Inflammatory macrophage (primary cell): ENCODE measurements at places on chromosomes 1 and 21.
A peak's percentile ranks its signal among the peaks of the same experiment; 100 is the strongest.

- DNase-seq: peak; percentile 61
Observed at GRCh38 chr1:6509220-6509918, 17.9 kb upstream of the PLEKHG5 start.

DNA sequence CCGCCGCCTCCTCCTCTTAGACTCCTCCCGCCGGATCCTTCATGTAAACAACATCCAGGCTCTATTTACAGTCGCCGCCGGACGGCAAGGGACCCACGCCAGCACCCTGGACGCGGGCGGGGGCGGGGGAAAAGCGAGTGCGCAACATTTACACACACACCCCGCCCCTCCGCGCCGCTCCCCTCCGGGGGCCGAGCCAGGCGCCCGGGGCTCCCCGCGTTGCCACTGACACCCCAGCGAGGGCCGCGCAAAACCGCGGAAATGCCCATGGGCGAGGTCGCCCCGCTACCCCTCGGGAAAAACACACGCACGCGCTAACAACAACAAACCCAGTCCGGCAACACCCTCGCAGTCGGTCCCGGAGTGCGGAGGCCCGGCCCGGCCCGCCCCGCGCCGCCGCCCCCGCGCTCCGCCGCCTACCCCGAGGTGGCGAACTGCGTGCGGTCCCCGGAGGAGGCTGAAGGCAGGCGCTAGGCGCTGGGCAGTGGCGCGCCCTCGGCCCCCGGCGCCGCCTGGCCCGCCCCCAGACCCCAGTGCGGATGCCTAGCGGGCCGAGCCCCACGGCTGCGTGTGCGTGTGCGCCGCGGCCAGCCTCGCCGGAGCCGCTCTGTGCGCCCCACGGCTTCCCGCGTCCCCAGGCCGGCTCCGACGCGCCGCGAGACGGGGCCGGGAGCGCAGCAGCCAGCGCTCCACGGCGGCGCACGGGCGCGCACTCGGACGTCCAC lies 81.1 kb upstream of the AK4 start:
- peak; percentile 70 for DNase-seq

DNA sequence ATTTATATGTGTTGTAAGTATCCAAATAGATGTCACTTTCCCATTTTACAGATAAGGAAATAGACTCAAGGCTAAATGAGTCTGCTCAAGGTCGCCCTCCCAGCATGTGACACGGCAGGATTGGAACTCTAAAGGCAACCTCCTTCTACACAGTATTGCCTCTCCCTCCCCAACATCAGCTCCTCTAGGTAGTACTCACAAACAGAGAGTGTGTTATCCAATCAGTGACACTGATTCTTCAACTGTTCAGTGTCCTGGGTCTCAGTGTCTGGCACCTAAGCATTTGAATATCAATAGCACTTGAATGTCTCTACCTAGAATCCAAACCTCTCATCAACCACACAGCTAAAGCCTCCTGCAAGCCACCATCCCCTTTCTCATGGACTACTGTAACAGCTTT lies 87.1 kb downstream of the DAB1 start:
- no peak for DNase-seq

GRCh38 chr1:74592580-74593355 lies 80.4 kb upstream of the LRRC53 start:
- DNase-seq: no peak

- DNase-seq: no peak
Observed at GRCh38 chr1:16986962-16987361, 6.5 kb upstream of the MFAP2 start.

GRCh38 chr1:230633469-230633868 lies 8.8 kb upstream of the COG2 start:
- DNase-seq: no peak

GRCh38 chr1:64129701-64130100 lies 73.7 kb upstream of the UBE2U start:
- no peak for DNase-seq

DNA sequence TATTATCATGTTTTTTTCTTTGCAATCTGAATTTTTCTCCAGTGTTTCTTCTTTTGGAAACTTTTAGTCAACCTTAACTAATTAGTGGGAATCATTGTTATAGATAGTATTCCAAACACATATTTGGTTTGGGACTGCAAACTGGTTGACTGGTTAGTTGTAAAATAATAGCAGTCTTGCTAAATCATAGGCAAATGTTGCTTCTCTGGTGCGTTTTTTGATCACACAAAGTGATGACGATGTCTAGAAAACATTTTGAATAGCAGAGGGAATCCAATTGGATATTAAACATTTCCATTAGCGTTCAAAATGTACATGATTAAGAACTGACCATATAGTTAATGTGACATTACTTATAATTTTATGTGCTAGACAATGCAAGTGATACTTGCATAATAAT lies 4.5 kb downstream of the DNAJB4 start:
- no peak for DNase-seq

DNA sequence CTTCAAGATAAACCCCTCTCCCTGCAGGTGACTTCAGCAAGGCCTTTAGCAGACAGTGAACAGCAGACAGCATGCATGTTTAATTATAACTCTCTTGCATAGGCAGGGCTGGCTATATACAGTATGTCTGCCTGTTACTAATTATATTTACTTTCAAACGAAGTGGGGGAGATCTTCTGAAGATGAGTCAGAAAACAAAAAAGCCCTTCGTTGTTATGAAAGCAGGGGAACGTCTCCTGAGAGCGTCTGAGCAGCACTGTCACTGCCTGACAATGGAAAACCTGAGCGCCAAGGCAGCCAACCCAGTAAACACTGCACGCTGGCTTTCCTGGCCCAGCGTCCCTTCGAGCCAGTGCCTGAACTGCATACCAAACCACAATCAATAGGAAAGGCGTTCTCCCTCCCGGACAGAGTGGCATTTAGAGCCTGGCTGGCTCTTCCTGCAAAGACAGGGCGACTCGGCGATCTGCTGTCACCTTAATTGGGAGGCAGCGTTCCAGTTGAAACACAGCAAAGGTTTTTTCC lies 54.1 kb downstream of the TOMM20 start:
- peak; percentile 72 for DNase-seq

GRCh38 chr1:244304156-244304555 lies 147.6 kb downstream of the ADSS2 start:
- DNase-seq: peak; percentile 87

- no peak for DNase-seq
Observed at GRCh38 chr1:243705585-243705984, 144.5 kb downstream of the AKT3 start.

DNA sequence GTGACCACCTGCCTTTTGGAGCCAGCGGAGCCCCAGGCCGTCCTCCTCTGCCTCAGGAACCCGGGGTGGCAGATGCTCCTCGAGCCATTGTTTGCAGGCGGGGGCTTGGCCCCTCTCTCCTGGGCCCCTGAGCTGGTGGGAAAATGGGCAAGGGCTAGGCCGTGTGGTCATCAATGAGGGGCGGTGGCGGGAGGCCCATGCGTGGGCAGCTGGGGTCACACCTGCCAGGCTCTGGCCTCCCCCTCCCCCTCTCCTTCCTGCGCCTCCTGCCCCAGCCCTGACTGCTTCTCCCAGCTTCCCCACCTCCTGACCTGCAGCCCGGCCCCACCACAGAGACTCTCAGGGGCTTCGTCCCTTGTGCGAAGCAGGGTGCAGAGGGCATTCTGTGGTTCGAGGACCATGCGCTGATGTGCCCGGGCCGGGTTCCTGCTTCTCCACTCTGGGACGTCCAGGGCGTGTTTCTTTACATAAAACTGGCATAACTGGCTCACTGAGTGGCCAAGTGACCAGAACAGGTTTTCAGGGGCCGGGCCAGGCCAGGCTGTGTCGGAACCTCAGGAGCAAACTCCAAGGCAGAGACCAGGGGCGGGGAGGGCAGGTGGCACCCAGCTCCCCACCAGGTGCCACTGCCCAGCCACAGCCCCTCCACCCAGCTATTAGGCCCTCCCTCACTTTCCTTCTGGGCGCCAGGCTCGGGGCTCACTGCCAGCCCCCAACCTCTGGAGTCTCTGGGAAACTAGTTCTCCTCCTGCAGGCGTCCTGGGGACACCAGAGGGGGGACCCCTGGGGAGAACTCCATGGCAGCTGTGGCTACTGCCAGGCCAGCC lies 9.3 kb downstream of the SAMD11 start:
- DNase-seq: no peak

GRCh38 chr1:12448746-12449177 lies 169.2 kb downstream of the DHRS3 start:
- no peak for DNase-seq

DNA sequence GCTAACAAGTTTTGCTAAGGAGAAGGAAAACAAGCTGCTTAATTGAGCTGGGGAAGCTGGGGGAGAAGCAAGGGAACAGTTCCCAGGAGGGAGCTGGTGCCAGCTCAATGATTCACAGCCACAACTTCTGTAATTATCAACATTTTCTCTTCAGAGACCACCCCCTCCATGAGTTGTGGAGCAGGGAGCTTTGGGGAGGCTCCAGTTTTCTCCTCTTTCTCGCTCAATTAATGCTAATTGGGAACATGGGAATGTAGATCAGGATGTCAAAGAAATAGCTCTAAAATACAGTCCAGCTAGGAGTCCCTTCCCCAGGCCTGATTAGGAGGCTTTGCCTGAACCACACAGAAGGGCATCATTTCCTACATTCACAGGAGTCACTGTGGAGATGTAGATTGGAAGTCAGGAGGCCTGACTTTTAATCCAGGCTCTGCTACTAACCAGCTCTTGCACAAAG lies 12.1 kb upstream of the MNDA start:
- DNase-seq: peak; percentile 47

- no peak for DNase-seq
Observed at GRCh38 chr1:231940701-231941100, 314.1 kb downstream of the DISC1 start.

- DNase-seq: no peak
Observed at GRCh38 chr1:7379441-7379971, 391.6 kb upstream of the VAMP3 start.

DNA sequence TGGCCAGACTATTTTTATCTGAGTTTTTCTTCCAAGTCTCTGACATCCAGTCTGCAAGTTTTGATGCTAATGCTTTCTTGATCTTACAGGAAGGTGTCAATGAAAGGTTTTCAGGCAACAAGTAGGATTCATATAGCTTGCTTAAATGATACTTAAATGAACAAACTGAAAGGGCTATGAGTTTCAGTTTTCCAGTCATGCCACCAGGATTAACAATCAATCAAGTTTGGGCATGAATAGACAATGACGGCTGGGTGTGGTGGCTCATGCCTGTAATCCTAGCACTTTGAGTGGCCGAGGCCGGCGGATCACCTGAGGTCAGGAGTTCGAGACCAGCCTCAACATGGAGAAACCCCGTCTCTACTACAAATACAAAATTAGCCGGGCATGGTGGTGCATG lies 34.3 kb upstream of the SLC16A1 start:
- DNase-seq: no peak

- DNase-seq: peak; percentile 97
Observed at GRCh38 chr1:201714542-201715329, 114.2 kb upstream of the IPO9 start.

DNA sequence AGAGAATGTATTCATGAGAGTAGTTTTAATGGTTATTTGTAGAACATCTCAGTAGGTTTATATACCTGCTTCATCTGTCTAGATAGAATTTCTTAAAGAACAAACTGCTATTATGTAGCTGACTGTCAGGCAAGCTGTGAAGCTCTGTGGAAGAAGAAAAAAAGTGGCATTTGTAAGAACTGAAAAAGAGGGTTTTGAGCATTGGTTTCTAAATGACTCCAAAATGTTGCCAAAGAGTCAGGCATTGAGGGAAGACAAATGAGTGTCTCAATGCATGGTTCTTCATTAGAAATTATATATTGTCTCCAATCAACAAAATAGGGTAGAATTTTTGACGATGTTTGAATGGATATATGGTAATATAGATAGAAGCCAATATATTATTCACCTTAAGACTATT lies 1276.1 kb downstream of the KCNT2 start:
- no peak for DNase-seq

- DNase-seq: no peak
Observed at GRCh38 chr1:226400519-226401354, 7.2 kb downstream of the PARP1 start.

GRCh38 chr1:156388174-156389137 lies 19.4 kb downstream of the RHBG start:
- DNase-seq: no peak

DNA sequence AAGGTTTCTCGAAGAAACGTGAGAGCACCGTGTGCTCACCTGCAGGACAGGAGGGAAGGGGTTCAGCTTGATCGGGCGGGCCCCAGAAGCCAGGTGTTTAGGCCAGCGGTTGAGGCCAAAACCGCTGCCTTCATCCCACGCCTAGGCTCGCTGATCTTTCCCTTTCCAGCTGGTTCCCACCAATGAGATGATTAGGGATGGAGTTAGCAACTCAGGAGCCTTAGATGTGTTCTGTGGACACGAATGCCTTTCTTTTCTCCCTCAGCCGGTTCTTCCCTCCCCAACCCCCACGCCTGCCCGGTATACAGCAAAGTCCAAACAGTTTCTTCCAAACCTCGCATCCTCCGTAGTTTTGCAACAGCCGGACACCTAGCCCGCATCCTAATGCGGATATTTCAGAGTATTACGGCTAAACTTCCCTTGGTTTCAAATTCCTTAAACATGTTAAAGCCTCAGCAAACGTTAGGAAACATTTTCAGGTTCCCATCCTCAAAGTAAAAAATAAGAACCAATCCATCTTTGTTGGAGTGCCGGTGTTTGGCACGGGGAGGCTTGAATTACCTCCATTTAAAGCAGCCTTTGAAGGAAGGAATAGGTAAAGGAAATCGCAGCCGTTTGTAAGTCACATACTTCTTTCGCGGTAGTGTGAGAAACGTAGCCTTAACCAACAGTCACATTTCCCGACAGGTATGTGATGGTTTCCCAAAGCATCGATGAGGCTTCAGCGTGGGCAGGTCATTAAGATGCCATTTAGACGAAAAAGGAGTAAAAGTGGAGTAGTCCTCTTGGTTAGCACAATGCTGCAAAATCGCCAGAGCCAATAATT lies 1.1 kb downstream of the LRRC8C start:
- DNase-seq: no peak

DNA sequence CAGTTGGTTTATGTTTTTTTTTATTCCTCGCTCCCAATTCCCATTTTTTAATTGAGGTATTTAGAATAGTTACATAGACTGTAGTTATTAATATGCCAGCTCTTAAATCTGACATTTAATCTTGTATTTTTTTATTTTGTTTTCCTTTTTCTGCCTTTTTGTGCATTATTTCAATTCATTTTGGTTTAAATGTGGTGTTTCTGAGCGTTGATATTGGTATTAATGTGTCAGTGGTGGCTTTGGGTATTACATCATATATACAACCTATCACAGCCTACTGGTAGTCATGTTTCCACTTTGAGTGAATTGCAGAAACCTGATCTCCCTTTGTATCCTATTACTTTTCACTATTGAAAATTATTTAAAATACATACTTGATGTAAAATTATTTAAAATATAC lies 1027.3 kb downstream of the KCNT2 start:
- DNase-seq: no peak

DNA sequence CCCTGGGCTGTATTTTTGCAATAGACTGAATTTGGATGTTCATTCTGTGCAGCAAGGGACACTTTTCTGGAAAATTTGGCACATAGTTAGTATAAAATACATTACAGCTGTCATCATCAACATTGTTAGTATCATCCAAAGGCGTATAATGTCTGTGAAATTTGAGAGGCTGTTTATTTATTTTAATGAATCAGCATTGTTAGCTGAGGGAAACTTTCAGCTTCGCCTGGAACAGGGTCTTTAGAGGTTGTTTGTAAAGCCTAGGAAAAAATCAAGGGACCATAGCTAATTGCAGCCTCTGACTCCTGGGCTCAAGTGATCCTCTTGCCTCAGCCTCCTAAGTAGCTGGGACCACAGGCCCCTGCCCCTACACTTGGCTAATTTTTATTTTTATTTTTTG lies 106.8 kb upstream of the USP24 start:
- DNase-seq: no peak

- no peak for DNase-seq
Observed at GRCh38 chr1:91617285-91617765, 116.7 kb downstream of the CDC7 start.
